ENCODE measurements at places on chromosomes 5 and 9.

GRCh38 chr5:79702606-79703380, 13.2 kb downstream of the CMYA5 start:
- DNase-seq, result peak; percentile 35

DNA sequence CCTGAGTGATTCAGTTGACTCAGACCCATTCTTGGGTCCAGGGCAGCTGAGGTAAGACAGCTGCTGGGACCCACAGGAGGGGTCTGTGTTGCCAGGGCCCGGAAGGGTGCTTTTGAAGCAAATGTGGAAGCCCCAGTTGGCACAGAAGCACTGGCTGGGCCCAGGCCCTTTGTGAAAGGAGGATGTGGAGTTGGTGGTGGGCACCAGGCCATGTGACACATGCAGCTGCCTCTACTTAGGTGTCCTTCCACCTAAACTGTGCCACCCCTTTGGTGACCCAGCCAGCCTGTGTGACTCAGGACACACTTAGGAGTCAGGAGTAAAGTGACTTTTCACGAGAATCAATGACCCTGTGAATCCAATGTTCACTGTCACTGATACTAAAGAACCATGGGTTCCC, 114.3 kb upstream of the SLC25A48 start:
- no peak for DNase-seq

DNA sequence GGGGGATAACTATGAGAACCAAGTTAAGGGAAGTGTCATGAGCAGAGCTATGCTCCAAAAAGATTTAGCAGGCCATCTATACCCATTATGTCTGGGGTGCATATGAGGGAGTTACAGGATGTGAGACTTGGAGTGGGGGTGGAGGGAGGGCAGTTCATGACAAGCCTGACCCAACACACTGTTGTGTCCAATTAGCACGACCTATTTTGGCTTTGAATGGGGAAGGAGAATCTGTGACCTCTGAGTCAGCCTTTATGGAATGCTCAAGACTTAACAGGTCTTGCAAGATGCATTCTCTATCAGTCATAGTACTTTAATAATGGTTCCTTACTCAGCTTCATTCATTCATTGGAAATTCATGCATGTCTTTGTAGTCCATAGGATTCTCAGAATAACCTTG, 71.7 kb downstream of the GRIA1 start:
- no peak for DNase-seq

GRCh38 chr9:93673021-93673838, 96.8 kb downstream of the PHF2 start:
- peak; percentile 11 for DNase-seq

DNA sequence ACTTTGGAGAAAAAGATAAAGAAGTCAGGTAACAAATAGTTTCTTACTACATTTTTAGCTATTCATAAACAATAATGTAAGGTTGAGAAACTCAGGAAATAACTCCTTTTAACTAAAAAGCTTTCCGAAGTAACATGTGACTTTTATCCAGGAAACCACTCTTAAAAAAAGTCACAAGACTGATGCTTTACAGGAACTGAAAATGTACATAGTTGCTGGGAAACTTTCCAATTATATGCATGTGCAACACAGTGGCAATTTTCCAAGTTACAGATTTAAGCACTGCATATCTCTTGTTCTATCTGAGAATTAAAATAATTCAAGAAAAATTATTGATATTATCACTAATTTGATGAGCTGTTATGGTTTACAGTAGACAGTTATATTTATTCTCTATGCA, 105.2 kb downstream of the CDH10 start:
- DNase-seq, result no peak

- no peak for DNase-seq
These were observed 1.2 kb downstream of the PTBP3 start for GRCh38 chr9:112332214-112332613.

GRCh38 chr5:174831031-174831660, 106.8 kb downstream of the MSX2 start:
- DNase-seq, result no peak

DNA sequence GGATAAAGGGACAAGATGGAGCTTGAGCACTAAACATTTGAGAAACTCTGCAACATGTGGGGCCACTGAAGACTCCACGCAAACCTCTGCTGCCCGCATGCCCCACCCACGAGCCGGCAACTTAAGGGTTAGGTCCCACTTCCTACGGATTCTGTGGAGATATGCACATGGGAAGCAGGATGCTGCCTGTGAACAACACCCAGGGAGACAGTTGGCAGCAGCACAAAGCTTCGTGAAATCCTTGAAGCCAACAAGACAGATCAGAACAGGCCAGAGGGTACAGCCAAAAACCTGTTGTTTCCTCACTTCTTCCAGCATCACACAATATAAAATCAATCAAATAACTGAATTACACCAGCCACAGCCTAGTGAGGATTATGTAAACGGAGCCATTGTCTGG, 270.4 kb downstream of the ENC1 start:
- no peak for DNase-seq
